ENCODE measurements at places on chromosomes 5 and 9.

GRCh38 chr9:93270976-93271375, 87.0 kb downstream of the WNK2 start:
- DNase-seq = no peak

GRCh38 chr9:18009902-18010301, 431.0 kb downstream of the SH3GL2 start:
- DNase-seq = no peak

DNA sequence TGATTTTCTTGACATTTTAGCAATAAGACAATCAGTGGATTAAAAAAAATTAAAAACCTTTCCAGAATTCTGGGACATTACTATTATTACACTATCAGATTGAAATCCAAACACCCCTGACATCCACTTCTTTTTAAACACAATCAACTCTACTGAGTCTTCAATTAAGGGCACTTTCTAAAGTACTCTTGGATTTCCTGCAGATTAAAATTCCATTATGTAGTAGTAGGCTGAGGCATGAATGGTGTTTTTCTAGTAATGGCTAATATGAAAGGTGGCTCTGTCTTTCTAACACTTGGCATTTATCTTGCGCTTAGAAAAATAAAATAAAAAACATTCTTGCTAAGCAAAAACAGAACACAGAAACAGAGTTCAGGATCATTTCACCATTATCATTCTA, 107.8 kb downstream of the OXCT1 start:
- no peak for DNase-seq

- no peak for DNase-seq
These were observed 193.6 kb upstream of the ANKRD55 start for GRCh38 chr5:56426693-56427092.

- no peak for DNase-seq
These were observed 1466.0 kb upstream of the C9orf72 start for GRCh38 chr9:29039258-29039657.

- no peak for DNase-seq
These were observed 15.2 kb upstream of the SLC36A1 start for GRCh38 chr5:151432210-151432609.

DNA sequence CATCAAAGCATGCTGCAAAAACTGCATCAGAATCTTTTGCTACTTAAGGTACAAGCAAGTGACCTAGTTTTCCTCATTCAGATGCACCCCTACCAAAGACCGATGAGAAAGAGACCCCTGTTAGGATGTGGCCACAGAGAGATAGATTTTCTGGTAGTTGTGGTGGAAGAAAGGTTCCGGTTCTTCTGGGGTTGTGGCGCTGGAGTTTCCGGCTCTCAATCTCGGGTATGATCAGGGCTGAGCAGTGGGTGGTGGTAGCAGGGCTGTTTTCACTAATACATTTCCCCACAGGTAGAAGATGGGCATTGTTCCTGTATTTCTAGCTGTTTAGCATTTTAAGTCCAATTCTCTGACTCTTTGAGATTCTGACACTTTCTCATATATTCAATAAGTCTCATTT, 58.4 kb downstream of the PCSK1 start:
- no peak for DNase-seq

DNA sequence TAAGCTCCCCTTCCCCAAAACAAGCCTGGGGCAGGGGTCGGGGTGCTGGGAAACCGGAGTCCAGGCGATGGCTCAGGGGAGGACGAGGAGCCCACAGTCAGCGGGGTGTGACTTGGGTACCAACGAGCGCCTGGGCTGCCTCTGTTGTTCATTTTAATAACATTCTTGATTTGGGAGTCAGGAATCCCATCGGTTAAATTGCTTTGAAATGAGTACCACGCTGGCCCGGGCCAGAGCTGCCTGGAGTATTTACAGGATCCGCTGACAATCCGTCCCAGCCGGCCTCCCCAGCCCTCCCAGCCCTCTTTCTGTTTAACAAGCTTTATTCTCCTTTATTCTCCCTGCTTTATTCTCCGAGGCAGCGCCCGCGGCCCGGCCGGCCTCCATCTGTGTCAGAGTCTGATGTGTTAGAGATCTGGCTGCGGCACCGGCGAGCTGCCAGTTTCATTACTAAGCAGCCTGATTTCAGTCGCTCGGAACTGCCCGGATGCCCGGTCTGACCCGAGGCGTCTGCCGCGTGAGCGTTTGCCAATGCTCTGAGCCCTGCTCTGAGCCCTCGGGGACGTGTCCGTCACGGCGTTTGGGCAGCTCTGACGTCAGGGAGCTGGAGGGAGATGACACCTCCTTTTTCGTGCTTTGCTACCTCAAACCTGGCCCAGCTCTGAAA, 16.5 kb upstream of the QRFP start:
- DNase-seq = peak; percentile 80

GRCh38 chr9:135036861-135037465, 50.5 kb upstream of the OLFM1 start:
- DNase-seq = no peak

GRCh38 chr5:149452007-149452664, 73.0 kb upstream of the IL17B start:
- DNase-seq = peak; percentile 85

GRCh38 chr5:178583279-178583678, 6.9 kb downstream of the COL23A1 start:
- DNase-seq = no peak

GRCh38 chr5:94901191-94901979, 282.9 kb downstream of the SLF1 start:
- peak; percentile 88 for DNase-seq

DNA sequence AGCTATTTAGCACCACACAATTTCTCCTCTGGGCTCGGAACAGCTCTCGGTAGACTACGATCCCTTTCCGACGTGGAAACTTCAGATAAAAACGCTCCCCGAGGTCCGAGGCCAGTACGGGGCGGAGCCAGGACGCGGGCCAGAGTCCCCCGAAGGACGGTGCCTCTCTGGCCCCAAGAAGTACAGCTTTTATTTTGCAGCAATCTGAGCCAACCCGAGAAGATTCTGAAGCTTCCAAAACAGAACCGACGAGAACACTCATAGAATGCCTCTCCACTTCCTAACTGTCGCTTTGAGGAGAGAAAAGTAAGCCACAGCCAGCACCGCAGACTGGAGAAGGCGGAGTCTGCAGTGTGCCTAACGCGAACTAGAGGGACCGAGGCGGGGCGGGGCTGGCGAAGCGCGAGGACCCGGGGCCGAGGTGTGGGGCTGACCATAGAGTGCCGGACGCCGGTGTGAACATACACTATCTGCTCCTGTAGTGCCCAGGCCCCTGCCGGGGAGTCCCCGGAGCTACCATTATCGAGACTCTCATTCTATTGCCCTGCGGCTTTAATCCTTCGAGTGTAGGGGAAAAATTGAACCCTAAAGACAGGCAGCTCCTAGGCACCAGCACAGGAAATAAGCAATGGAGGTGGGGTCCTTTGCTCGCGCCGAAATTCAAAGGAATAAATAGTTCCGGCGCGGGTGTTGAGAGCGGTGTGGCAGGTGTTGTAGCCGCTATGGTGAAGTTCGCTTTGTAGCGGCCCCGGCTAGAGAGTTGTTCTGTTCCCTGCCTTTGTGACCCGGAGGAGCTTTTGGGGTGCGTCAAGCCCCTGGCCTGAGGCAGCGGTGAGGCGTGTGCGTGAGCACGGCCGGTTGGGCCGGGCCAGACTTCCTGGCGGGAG, at the start of gene SMC2:
SMC2 (plus strand) TSS at position 663 of the 887 bp plus-strand sequence. CDS start 1,076 bp downstream, outside the sequence.
- peak; percentile 93 for DNase-seq

- DNase-seq = no peak
These were observed 96.9 kb upstream of the HAPLN1 start for GRCh38 chr5:83817591-83817990.

DNA sequence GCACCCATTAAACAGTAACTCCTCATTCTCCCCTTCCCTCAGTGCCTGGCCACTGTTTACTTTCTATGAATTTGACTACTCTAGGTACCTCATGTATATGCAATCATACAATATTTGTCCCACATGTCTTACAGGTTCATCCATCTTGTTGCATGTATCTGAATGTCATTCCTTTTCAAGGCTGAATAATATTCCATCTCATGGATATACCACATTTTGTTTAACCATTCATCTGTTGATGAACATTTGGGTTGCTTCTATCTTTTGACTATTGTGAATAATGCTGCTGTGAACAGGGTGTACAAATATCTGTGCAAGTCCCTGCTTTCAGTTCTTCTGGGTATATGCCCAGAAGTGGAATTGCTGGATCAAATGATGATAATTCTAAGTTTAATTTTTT, 40.9 kb downstream of the INIP start:
- no peak for DNase-seq
